ENCODE measurements at places on chromosomes 12 and 14.

DNA sequence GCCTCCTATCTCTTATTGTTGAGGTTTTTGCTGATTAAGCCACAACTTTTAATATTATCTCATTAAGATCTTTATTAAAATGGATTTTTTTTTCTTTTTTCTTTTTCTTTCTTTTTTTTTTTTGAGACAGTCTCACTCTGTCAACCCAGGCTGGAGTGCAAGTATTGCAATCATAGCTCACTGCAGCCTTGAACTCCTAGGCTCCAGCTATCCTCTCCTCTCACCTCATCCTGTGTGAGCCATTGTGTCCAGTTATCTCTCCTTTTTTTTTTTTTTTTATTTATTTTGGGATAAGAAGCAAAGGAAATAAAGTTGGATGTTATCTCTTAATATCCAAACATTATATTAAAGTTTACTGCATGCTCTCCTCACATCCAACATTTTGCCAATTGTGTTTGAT is 12.7 kb downstream of the VEZT start:
- H3K36me3 ChIP-seq: peaks cover 3% of the 10 kb centered on the region
- peak overlapping the region; percentile 36 for H3K27ac ChIP-seq
- H3K27me3 ChIP-seq: no peaks in the 10 kb centered on the region
- H3K4me3 ChIP-seq: no peak overlapping the region

- H3K27me3 ChIP-seq: no peaks in the 10 kb centered on the region
- no peak for DNase-seq
- no peaks in the 10 kb centered on the region for H3K4me1 ChIP-seq
These were observed 26.6 kb downstream of the MBIP start for GRCh38 chr14:36293824-36294223.

- H3K27ac ChIP-seq: peak overlapping the region; percentile 91
- no peaks in the 10 kb centered on the region for H3K27me3 ChIP-seq
- peaks cover 6% of the 10 kb centered on the region for H3K36me3 ChIP-seq
- H3K4me3 ChIP-seq: no peak overlapping the region
These were observed 18.7 kb downstream of the PLEKHG3 start for GRCh38 chr14:64722842-64723447.

- no peak overlapping the region for H3K27ac ChIP-seq
- no peak for DNase-seq
- no peaks in the 10 kb centered on the region for H3K36me3 ChIP-seq
- no peaks in the 10 kb centered on the region for H3K4me1 ChIP-seq
- H3K4me3 ChIP-seq: no peak overlapping the region
- H3K27me3 ChIP-seq: peaks cover 51% of the 10 kb centered on the region
These were observed 37.4 kb upstream of the MEG3 start for GRCh38 chr14:100788517-100788916.
